B cell (primary cell): ENCODE measurements at places on chromosomes 1 and 21. TPM values are rescaled to one million over a fixed set of nuclear protein-coding genes. Genes with fewer than 3 reads are reported as not detected.
A peak's percentile ranks its signal among the peaks of the same experiment; 100 is the strongest.

- no peaks in the 10 kb centered on the region for H3K36me3 ChIP-seq
- DNase-seq = no peak
- H3K4me1 ChIP-seq = no peaks in the 10 kb centered on the region
- no peak overlapping the region for H3K27ac ChIP-seq
Observed at GRCh38 chr1:80170811-80171485, 1164.4 kb upstream of the ADGRL4 start.

DNA sequence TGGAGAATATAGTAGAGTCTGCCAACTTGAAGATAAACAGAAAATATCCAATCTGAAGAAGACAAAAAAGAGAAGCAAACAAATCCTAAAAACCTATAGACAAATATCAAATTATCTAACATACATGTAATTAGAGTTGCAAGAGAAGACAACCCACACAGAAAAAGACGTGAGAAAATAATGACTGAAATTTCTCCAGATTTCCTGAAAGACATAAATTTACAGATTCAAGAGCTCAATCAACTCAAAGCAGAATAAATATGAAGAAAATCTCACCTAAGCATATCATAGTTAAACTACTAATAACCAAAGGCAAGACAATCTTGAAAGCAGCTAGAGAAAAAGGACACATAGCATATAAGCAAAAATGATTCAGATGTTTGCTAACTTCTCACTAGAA, 261.2 kb upstream of the NFIA start:
- H3K4me3 ChIP-seq = no peak overlapping the region
- H3K36me3 ChIP-seq = no peaks in the 10 kb centered on the region
- no peaks in the 10 kb centered on the region for H3K27me3 ChIP-seq
- H3K4me1 ChIP-seq = no peaks in the 10 kb centered on the region

The C4BPA gene
- not detected in 2 replicates for total RNA-seq

- peak overlapping the region; percentile 65 for H3K4me3 ChIP-seq
- no peaks in the 10 kb centered on the region for H3K27me3 ChIP-seq
- peaks cover 16% of the 10 kb centered on the region for H3K4me1 ChIP-seq
- peak overlapping the region; percentile 79 for H3K27ac ChIP-seq
- DNase-seq = peak; percentile 58
Observed at GRCh38 chr1:155910621-155911121, 478 bp downstream of the RIT1 start.

- no peaks in the 10 kb centered on the region for H3K27me3 ChIP-seq
- H3K4me1 ChIP-seq = no peaks in the 10 kb centered on the region
- no peak overlapping the region for H3K27ac ChIP-seq
- H3K4me3 ChIP-seq = no peak overlapping the region
- no peak for DNase-seq
Observed at GRCh38 chr1:203777596-203777995, 12.6 kb downstream of the LAX1 start.

The ATXN7L2 gene
- 10.1 and 10.9 TPM in 2 replicates for total RNA-seq

The ADAMTS5 gene
- not detected in 2 replicates for total RNA-seq

The S100A7 gene
- not detected in 2 replicates for total RNA-seq

DNA sequence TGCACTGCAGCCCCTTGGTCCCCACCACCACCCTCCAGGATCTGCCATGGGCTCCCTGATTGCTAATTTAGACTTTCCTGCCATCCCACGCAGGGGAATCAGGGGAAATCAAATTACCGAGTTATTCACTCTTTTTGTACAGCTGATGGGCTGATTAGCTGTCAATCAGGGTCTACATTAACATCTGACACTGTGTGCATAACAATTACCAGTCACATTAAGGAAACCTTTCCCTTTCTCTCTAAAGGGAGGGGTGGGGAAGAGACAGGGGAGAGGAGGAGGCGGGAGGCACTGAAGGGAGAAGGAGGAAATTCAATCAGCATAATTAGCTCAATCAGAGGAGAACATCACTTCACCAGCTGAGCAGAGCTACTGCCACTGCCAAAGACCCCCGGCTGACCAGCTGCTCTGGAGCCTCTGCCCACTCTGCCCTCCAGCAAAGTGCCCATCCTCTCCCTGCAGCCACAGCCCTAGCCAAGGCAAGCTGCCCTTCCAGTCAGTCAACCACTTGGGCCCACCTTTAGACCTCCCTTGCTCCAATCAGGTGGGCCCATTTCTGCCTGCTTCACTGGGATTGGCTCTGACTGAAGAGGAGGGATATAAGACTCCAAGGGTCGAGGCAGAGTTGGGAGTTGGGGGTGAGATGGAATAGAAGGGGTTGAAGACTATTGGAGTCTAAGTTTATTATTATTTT, 199.3 kb upstream of the ZC3H12A start:
- H3K4me1 ChIP-seq = no peaks in the 10 kb centered on the region
- no peaks in the 10 kb centered on the region for H3K27me3 ChIP-seq
- H3K27ac ChIP-seq = no peak overlapping the region
- no peak overlapping the region for H3K4me3 ChIP-seq
- no peak for DNase-seq
- no peaks in the 10 kb centered on the region for H3K36me3 ChIP-seq
